Inflammatory macrophage treated with lipopolysaccharide for 4 hours (primary cell): ENCODE measurements at places on chromosomes 2 and 18.

- no peak for DNase-seq
These were observed 8.8 kb upstream of the DDX1 start for GRCh38 chr2:15582710-15583357.

GRCh38 chr2:144358374-144358964, 161.4 kb downstream of the ZEB2 start:
- DNase-seq: peak; percentile 73

- DNase-seq: no peak
These were observed 29.0 kb upstream of the RAB31 start for GRCh38 chr18:9679125-9679524.

- DNase-seq: no peak
These were observed 46.1 kb downstream of the SIGLEC15 start for GRCh38 chr18:45871431-45872084.

- DNase-seq: no peak
These were observed 34.8 kb upstream of the LINC00305 start for GRCh38 chr18:64183665-64184064.

GRCh38 chr2:3518496-3519254, 656 bp downstream of the ADI1 start:
- peak; percentile 97 for DNase-seq

DNA sequence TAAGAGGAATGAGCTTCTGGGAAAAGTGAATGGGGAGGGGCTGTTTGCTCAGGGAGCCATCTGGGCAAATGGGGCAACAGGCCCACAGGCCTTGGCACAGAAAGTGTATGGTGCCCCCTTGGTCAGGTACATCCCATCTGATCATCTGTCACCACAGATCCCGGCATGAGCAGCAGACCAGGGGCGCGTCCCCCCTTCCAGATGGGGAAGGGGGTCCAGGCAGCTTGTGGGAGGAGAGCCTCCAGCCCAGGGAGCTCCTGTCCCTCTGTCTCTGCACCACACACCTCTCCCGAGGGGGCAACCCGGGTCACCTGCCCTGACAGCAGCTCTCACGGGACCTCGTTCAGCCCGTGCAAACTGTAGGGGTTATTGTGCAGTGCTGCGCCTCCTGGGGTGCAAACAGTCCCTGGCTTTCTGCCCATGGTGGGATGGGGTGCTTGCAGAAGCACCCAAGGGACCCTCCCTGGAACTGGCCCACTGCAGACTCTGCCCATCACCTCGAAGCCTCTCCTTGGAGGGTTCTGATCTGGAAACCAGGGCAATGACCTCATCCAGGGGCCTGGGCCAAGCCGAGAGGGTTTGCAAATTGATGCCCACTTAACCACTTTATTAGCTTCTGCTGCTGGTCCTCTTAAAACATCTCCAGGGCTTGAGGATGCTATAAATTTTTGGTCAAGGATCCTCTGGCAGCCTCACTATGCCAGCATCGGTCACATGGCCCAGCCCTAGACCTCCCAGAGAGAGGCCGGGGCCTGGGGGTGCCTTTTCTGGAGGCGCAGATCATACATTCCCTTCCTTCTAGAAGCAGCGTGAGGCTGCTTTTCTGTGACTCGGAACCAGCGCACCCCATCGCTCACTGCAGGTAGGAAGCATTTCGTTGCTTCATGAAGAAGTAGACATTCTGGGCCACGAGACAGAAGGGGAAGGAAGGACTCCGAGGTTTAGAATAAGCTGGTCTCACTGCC, 7.6 kb upstream of the BOK start:
- no peak for DNase-seq

DNA sequence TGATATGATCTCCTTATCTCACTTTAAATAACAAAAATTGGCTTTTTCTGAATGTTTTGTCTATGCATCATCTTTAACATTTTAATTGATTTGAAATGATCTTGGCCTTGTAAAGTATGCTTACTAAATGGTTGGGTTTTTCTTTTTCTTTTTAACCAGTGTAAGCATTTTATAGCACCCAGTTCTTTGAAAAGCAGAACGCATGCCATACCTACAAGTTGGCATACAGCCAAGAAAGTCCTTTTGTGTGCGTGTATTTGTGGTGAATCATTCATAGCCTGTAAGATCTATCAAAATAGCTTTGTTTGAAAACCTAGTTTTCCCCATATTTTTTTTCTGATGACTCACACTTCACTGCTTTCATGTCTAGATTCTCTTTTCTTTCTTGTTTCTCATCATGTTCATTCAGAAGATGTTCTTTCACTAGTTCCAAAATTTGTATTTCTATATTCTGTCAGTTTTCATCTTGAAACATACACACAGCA, 4.1 kb upstream of the VRK2 start:
- DNase-seq: peak; percentile 14

- DNase-seq: no peak
These were observed 754.1 kb downstream of the DPP10 start for GRCh38 chr2:115196587-115196986.

DNA sequence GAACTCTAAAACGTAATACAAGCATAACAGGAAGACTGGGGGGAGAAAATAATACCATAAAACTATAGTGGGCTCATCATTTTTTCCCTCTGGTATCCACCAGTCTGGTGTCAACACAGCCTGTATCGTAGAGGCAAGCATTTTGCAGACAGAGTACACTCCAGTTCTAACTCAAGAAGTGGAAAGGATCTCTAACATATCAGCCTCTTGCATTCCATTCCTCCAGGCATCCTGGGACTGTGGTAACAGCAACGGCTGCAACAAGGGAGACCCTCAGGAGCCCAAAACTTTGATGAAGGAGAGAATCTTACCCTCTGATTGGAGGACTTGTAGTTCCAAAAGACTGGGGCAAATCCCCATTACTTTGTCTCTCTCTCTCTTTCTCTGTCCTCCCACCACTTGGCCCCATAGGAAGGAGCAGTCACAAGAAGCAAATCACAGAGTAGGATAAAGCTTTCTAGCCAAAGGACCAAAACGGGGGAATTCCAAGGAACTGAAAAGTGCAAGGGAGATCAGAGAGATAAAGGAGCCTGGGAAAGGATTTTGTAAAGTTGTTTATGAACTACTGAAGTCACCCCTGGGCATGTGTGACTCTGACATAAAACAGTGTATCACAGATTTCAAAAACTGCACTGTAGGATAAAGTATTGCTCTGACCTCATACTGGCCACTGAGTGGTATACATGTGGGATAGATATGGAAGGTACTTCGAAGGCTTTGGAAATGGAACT, 11.9 kb downstream of the FRZB start:
- no peak for DNase-seq

DNA sequence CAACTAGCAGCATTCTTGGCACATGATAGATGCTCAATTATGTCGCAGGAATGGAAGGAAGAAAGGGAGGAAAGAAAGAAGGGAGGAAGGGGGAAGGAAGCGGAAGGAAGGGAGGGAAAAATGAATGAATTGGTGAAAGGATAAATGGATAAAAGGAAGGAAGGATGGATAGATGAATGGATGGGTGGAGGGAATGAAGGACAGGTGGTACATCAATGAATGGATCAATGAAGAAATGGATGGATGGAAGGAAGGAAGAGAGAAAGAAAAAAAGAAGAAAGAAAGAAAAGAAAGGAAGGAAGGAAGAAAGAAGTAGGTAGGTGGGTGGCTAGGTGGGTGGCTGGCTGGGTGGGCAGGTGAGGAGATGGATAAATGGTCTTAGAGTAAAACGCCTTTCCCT, 56.8 kb downstream of the TWIST2 start:
- no peak for DNase-seq

GRCh38 chr2:68548396-68548795, 81.0 kb downstream of the APLF start:
- no peak for DNase-seq

DNA sequence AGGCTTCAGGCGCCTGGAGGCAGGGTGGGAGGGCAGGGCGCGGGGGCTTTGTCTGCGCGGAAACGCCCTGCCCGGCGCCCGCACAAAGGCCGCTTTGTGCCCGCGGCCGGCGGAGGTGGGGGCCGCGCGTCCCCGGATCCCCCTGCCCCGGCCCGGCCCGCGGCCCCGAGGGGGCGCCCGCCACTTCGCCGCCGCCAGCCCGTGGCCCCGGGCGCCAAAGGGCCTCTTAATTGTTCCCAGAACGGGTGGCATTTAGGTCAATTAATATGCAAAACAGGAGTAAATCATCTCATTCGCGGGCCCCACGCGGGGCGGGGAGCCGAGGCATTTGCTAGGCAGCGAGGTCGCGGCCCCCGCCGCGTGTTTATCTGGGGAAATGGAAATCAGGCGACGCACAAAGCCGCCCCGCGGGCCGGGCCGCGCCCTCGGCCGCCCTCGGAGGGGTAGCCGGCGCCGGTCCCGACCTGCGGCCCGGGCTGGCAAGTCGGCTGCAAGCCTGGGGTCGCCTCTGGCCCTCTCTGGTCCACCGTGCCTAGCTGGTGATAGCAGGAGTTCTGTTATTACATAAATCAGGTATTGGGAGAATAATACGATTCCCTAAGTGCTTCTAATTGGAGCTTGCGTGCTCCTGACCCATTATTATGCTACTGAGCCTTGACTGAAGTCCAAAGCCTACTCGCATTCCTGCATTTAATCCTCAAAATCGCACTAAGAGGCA, 148.2 kb upstream of the GLI2 start:
- no peak for DNase-seq

- no peak for DNase-seq
These were observed 284.0 kb upstream of the CWC22 start for GRCh38 chr2:180291060-180291459.

- no peak for DNase-seq
These were observed 16.9 kb upstream of the HAAO start for GRCh38 chr2:42809131-42809818.

GRCh38 chr2:8837795-8838140, 355 bp upstream of the KIDINS220 start:
- DNase-seq: no peak

DNA sequence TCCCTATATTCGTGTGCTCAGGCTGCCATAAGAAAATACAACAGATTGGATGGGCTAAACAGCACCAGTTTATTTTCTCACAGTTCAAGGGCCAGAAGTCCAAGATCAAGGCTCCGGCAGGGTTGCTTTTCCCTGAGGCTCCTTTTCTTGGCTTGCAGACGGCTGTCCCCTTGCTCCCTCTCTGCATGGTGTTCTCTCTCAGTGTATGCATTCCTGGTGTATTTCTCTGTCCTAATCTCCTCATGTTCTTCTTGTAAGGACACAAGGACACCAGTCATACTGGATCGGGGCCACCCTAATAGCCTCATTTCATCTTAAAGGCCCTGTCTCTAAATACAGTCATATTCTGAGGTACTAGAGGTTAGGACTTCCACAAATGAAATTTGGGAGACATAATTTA, 62.6 kb upstream of the SLC16A14 start:
- no peak for DNase-seq
